ENCODE measurements at places on chromosomes 11 and 22. TPM values are rescaled to one million over a fixed set of nuclear protein-coding genes. Genes with fewer than 3 reads are reported as not detected.

GALNT18 gene
- 5.0 TPM for total RNA-seq

ANO3 gene
- 0.11 TPM for total RNA-seq

FGF19 gene
- total RNA-seq: 18.6 TPM

MS4A4A gene
- total RNA-seq: not detected

MMP1 gene
- total RNA-seq: 0.11 TPM

OR8D4 gene
- not detected for total RNA-seq

SERHL2 gene
- total RNA-seq: 0.37 TPM

TLCD5 gene
- 8.2 TPM for total RNA-seq

GAS2L1 gene
- total RNA-seq: 19.9 TPM

LSP1 gene
- 0.77 TPM for total RNA-seq

CALCA gene
- total RNA-seq: 0.42 TPM

DGCR6 gene
- total RNA-seq: 2.4 TPM

TRPM5 gene
- 0.07 TPM for total RNA-seq

KCNE3 gene
- total RNA-seq: 3.5 TPM

HPX gene
- 2.4 TPM for total RNA-seq

MAPK1 gene
- total RNA-seq: 95.9 TPM

FIBIN gene
- 0.37 TPM for total RNA-seq

GPR83 gene
- 0.48 TPM for total RNA-seq

MISFA gene
- 3.2 TPM for total RNA-seq

FAM180B gene
- total RNA-seq: not detected

OR51B2 gene
- total RNA-seq: not detected

PRRG4 gene
- 1.1 TPM for total RNA-seq

ZC3H12C gene
- 2.4 TPM for total RNA-seq

POU2AF2 gene
- total RNA-seq: not detected

PES1 gene
- total RNA-seq: 128 TPM

TRIOBP gene
- total RNA-seq: 54.0 TPM

TSPAN32 gene
- total RNA-seq: not detected

SCGB2A2 gene
- total RNA-seq: not detected

ARSA gene
- total RNA-seq: 17.7 TPM

MS4A2 gene
- not detected for total RNA-seq

CREB3L1 gene
- total RNA-seq: 10.9 TPM

WNT11 gene
- 0.32 TPM for total RNA-seq

MPEG1 gene
- 0.05 TPM for total RNA-seq

IFITM10 gene
- 0.80 TPM for total RNA-seq

PKDREJ gene
- total RNA-seq: 0.07 TPM

PHLDA2 gene
- 9.4 TPM for total RNA-seq

CSNK2A3 gene
- 1.1 TPM for total RNA-seq

ARHGEF12 gene
- total RNA-seq: 32.2 TPM

DSCAML1 gene
- total RNA-seq: 0.90 TPM

NLRP14 gene
- 0.07 TPM for total RNA-seq

DEUP1 gene
- 0.44 TPM for total RNA-seq

DDX25 gene
- total RNA-seq: 20.5 TPM

ANKK1 gene
- 0.15 TPM for total RNA-seq

HORMAD2 gene
- total RNA-seq: not detected

OR56A1 gene
- total RNA-seq: 0.35 TPM

PLEKHB1 gene
- total RNA-seq: 15.8 TPM

MPZL3 gene
- 2.1 TPM for total RNA-seq

PHRF1 gene
- total RNA-seq: 39.4 TPM

SPDYC gene
- 0.35 TPM for total RNA-seq

PKP3 gene
- total RNA-seq: 21.4 TPM

E2F8 gene
- 10.7 TPM for total RNA-seq

RAB30 gene
- total RNA-seq: 6.2 TPM

XKR3 gene
- total RNA-seq: not detected

PMM1 gene
- total RNA-seq: 15.7 TPM

MMP13 gene
- not detected for total RNA-seq

XRRA1 gene
- total RNA-seq: 10.0 TPM

SMTN gene
- 32.8 TPM for total RNA-seq

CLP1 gene
- 24.6 TPM for total RNA-seq

DCHS1 gene
- 12.6 TPM for total RNA-seq

Measured in WTC11 (cell line).